ENCODE measurements at places on chromosomes 7 and 10. TPM values are rescaled to one million over a fixed set of nuclear protein-coding genes. Genes with fewer than 3 reads are reported as not detected.

DNA sequence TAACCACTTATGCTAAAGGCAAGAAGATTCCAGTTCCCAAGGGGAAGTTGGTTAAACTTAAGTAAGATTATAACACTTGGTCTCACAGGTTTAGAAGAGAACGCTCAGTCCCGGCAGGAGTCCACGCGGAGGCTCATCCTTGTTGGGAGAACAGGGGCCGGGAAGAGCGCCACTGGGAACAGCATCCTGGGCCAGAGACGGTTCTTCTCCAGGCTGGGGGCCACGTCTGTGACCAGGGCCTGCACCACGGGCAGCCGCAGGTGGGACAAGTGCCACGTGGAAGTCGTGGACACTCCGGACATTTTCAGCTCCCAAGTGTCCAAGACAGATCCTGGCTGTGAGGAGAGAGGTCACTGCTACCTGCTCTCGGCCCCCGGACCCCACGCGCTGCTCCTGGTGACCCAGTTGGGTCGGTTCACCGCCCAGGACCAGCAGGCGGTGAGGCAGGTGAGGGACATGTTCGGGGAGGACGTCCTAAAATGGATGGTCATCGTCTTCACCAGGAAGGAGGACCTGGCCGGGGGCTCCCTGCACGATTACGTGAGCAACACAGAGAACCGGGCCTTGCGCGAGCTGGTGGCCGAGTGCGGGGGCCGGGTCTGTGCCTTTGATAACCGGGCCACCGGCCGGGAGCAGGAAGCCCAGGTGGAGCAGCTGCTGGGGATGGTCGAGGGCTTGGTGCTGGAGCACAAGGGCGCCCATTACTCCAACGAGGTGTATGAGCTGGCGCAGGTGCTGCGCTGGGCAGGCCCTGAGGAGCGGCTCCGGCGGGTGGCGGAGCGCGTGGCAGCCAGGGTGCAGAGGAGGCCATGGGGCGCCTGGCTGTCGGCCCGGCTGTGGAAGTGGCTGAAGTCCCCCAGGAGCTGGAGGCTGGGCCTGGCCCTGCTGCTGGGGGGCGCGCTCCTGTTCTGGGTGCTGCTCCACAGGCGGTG, 3.8 kb downstream of the GIMAP1 start:
- H3K4me3 ChIP-seq = no peak overlapping the region
- no peaks in the 10 kb centered on the region for H3K27me3 ChIP-seq
- no peaks in the 10 kb centered on the region for H3K36me3 ChIP-seq

- H3K4me3 ChIP-seq = no peak overlapping the region
- no peaks in the 10 kb centered on the region for H3K4me1 ChIP-seq
- H3K27ac ChIP-seq = no peak overlapping the region
- no peaks in the 10 kb centered on the region for H3K36me3 ChIP-seq
Measured at GRCh38 chr7:41881331-41882130, 178.6 kb upstream of the INHBA start.

- no peaks in the 10 kb centered on the region for H3K36me3 ChIP-seq
- DNase-seq = no peak
- H3K4me3 ChIP-seq = no peak overlapping the region
- peaks cover 12% of the 10 kb centered on the region for H3K4me1 ChIP-seq
Measured at GRCh38 chr10:92729886-92730285, 40.1 kb downstream of the HHEX start.

DNA sequence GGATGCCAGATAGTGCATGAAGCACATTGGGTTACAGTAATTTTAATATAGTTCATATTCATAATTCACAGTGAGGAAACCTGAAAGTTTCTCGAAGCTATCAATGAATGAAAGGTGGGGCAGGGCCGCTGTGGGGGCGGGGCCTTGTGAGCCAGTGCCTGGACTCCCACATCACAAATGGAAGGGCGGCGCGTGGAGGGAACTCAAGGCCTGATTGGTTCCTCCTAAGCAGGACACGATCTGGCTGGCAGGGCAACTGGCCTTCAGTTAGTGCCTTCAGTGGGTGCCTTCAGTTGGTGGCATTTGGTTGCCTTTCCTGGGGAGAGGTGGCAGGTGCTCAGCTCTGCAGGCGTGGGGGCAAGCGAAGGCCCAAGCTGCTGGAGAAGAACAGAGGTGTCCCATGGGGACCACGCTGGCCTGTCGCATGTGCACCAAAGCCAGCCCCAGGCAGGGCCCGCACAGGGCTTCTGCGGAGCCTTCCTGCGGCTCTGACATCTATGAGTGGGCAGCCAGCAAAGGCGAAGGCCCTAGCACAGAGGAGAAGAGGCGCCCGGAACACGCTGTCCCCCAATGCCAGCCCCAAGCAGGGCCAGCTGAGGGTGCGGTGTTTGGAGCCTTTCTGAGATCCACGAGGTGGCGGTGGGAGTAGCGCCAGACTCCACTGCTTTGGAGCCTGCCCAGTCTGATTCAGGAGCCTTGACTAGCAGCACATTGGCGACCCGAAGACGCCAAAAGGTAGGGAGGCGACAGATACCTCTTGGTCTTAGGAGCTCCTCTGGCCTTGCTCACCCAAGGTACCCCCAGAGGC, 118.0 kb upstream of the PDSS1 start:
- H3K4me1 ChIP-seq = no peaks in the 10 kb centered on the region
- no peak overlapping the region for H3K27ac ChIP-seq
- no peak for DNase-seq
- H3K36me3 ChIP-seq = no peaks in the 10 kb centered on the region

Gene TEX36
- not detected for total RNA-seq

- H3K36me3 ChIP-seq = no peaks in the 10 kb centered on the region
- DNase-seq = no peak
- no peaks in the 10 kb centered on the region for H3K27me3 ChIP-seq
- H3K4me1 ChIP-seq = peaks cover 34% of the 10 kb centered on the region
- no peak overlapping the region for H3K27ac ChIP-seq
- no peak overlapping the region for H3K4me3 ChIP-seq
Measured at GRCh38 chr10:100993986-100994708, 5.5 kb upstream of the LZTS2 start.

GRCh38 chr7:137360087-137360679, 16.6 kb upstream of the PTN start:
- no peak for DNase-seq
- H3K27me3 ChIP-seq = no peaks in the 10 kb centered on the region
- H3K36me3 ChIP-seq = no peaks in the 10 kb centered on the region
- H3K4me3 ChIP-seq = no peak overlapping the region
- H3K27ac ChIP-seq = no peak overlapping the region
- no peaks in the 10 kb centered on the region for H3K4me1 ChIP-seq

Gene CALHM1
- not detected for total RNA-seq

GRCh38 chr7:134686786-134687185, 40.1 kb downstream of the BPGM start:
- no peak overlapping the region for H3K4me3 ChIP-seq
- H3K27me3 ChIP-seq = no peaks in the 10 kb centered on the region
- H3K4me1 ChIP-seq = no peaks in the 10 kb centered on the region
- H3K27ac ChIP-seq = no peak overlapping the region
- no peaks in the 10 kb centered on the region for H3K36me3 ChIP-seq
- no peak for DNase-seq

DNA sequence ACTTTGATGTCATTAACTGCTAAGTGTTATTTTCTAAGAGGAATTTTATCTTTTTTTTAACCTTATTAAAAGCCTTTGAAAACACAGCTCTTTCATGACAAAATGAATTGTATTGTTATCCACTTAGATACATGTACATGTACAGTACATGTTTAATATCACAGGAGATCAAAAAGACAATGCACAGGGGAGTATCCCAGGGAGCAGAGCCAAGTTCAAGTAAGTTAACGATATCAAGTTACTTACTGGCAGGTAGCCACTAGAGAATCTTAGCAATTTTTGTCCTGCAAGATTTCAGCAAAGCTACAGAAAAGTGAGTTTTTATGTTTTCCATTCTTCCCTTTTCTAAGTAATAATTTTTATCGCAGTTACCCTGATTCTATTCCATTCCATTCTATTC, 33.9 kb upstream of the ARL4A start:
- H3K4me1 ChIP-seq = no peaks in the 10 kb centered on the region
- H3K27me3 ChIP-seq = no peaks in the 10 kb centered on the region
- no peak overlapping the region for H3K4me3 ChIP-seq
- no peaks in the 10 kb centered on the region for H3K36me3 ChIP-seq
- DNase-seq = no peak

Gene LANCL2
- 10.9 TPM for total RNA-seq

GRCh38 chr10:74542077-74542476, 284.3 kb upstream of the KAT6B start:
- no peaks in the 10 kb centered on the region for H3K36me3 ChIP-seq
- H3K4me3 ChIP-seq = no peak overlapping the region
- no peak overlapping the region for H3K27ac ChIP-seq
- H3K27me3 ChIP-seq = no peaks in the 10 kb centered on the region
- H3K4me1 ChIP-seq = no peaks in the 10 kb centered on the region
- peak; percentile 25 for DNase-seq

Gene KCNIP2
- total RNA-seq = 13.5 TPM

DNA sequence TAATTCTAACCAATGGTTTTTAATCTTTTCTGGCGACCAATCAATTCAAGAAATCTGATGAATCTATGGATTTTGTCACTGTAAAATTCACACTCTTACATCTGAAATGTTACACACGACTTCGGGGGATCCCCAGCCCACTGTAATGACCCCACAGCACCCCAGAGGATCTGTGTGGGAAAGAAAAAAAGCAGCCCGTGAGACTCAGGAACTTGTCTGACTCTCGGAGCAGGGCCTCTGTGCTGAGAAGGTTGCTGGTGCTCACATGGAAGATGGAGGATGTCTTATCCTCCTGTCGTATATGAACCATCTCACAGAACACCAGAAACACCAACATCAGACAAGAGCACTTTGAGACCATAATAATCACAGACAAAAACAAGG, 228.4 kb upstream of the INHBA start:
- no peaks in the 10 kb centered on the region for H3K27me3 ChIP-seq
- no peak for DNase-seq
- no peak overlapping the region for H3K27ac ChIP-seq

Gene NUTM2E
- total RNA-seq = 1.6 TPM

DNA sequence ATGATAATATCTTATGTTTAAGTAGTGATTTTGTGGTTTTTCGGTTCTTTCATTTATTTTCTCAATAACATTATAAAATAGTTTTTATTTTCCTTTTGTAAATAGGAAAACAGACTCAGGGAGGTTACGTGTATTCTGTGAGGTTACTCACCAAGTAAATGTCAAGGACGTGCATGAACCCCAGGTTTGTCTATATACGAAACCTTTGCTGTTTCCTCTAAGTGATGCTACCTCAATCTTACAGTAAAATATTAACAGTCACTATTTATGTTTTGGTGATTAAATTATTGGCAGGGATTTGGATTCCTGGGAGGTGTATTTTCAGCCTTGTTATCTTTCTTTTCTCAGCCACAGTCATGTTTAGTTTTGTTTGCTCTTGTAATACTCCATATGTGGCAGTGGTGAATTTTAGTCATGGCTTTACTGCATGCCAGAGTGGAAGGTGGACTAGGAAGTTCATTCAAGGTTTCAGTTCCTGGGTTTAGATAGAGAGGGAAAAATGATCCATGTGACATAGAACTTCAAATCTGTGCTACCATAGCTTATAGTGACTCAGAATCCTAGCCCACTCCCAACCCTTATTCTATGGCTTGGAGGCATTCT, 139.9 kb downstream of the ARL4A start:
- no peak for DNase-seq
- H3K4me1 ChIP-seq = no peaks in the 10 kb centered on the region
- H3K27ac ChIP-seq = no peak overlapping the region
- H3K36me3 ChIP-seq = no peaks in the 10 kb centered on the region

Gene RPEL1
- not detected for total RNA-seq

DNA sequence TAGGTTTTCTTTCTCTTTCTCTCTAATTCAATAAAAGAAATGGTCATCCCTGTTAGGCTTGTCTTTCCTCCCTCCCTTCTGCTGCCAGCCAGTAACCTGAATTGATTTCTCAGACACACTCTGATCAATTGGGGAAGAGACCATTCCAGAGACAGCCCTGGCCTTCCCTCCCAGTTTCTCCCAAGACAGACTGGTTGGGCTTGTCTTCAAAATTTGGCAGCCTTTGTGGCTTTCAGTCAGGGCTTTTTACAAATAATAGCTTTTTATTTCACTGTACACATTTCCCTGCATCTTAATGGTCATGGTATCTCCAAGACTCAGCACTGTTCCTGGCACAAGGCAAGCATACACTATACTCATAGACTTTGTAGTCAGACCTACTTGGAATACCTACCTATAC, 33.9 kb downstream of the BCAP29 start:
- no peaks in the 10 kb centered on the region for H3K36me3 ChIP-seq
- peaks cover 5% of the 10 kb centered on the region for H3K4me1 ChIP-seq
- H3K27ac ChIP-seq = no peak overlapping the region
- no peaks in the 10 kb centered on the region for H3K27me3 ChIP-seq
- no peak overlapping the region for H3K4me3 ChIP-seq
- no peak for DNase-seq

- H3K27ac ChIP-seq = no peak overlapping the region
- peaks cover 43% of the 10 kb centered on the region for H3K4me1 ChIP-seq
- H3K4me3 ChIP-seq = no peak overlapping the region
Measured at GRCh38 chr7:151927011-151927410, 29.2 kb upstream of the GALNTL5 start.

- H3K4me1 ChIP-seq = no peaks in the 10 kb centered on the region
- H3K27me3 ChIP-seq = no peaks in the 10 kb centered on the region
- no peaks in the 10 kb centered on the region for H3K36me3 ChIP-seq
- no peak overlapping the region for H3K4me3 ChIP-seq
- peak overlapping the region; percentile 27 for H3K27ac ChIP-seq
Measured at GRCh38 chr10:17023386-17024298, 106.0 kb downstream of the CUBN start.

Gene CPED1
- total RNA-seq = 7.3 TPM

DNA sequence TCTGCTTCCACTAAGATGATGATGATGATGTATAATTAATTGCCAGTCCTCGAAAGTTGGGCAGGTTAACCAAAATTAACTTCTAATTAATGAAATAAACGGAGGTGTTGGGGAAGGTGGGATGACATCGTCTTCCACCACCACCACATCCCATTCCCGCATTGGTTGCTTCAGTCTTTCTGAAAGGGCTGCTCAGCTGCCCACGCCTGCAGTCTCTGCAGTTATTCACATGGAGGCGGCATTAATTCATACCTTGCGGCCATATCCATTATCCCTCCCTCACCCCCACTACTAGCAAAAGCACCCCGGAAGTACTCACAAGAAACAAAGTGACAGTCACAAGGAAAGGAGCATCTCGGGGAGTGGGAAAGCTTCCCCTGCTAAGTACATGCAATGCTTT, 387.9 kb downstream of the DPP6 start:
- no peak overlapping the region for H3K4me3 ChIP-seq
- H3K36me3 ChIP-seq = no peaks in the 10 kb centered on the region
